Activated CD4-positive, alpha-beta memory T cell treated with anti-CD3 and anti-CD28 coated beads for 36 hours (primary cell): ENCODE measurements at places on chromosomes 2 and 18.

DNA sequence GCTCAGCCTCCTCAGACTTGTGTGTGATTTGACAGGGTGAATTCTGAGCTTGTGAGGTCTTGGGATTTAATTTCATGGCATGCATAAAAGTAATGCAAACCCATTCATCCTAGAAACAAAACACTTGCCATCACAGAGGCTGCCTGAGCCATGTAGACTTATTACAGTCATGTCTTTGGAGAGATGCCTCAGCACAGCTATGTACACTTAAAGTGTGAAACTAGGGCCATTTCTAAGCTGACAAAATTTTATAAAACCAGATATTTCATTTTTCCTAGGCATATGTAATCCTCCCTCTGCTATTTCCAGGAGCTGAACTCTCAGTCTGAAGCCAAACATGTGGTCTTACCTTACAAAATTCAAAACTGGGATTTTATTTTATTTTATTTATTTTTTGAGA is 322.2 kb upstream of the SPHKAP start:
- DNase-seq: no peak

- DNase-seq: no peak
Observed at GRCh38 chr18:32261003-32261402, 71.2 kb downstream of the MEP1B start.

DNA sequence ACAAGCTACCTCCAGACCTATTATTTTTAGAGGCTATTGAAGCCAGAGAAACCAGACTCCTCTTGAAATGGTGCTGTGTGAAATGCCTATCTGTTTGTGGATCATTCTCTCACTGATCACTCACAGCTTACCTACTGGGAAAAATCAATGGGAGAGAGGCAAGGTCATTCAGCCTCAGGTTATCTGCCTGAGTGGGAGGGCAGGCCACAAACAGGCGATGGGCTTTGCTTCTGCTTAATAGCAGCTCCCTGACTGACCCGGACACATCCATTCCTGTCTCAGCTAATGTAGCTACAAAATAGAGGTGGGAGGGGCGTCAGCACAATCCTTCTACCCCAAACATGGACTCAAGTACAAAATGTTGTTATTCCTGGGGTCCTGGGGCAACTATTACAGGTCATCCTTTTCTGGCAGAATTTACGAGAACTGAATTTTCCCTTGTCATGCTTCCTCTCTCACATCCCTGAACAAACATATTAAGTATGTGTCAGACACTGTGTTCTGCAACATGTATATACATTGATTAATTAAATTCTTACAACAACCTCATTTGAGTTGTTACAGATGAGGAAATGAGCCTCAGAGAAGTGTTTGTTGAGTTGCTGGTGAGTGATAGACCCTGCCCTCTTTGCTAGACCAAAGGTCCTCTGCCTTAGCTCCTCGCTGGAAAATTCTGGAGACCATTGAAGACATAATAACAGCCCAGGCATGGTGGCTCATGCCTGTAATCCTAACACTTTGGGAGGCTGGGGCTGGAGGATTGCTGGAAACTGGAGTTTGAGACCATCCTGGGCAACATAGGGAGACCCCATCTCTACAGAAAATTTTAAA is 60.5 kb downstream of the CDK15 start:
- no peak for DNase-seq

- DNase-seq: no peak
Observed at GRCh38 chr18:54003195-54003594, 221.3 kb downstream of the MBD2 start.

DNA sequence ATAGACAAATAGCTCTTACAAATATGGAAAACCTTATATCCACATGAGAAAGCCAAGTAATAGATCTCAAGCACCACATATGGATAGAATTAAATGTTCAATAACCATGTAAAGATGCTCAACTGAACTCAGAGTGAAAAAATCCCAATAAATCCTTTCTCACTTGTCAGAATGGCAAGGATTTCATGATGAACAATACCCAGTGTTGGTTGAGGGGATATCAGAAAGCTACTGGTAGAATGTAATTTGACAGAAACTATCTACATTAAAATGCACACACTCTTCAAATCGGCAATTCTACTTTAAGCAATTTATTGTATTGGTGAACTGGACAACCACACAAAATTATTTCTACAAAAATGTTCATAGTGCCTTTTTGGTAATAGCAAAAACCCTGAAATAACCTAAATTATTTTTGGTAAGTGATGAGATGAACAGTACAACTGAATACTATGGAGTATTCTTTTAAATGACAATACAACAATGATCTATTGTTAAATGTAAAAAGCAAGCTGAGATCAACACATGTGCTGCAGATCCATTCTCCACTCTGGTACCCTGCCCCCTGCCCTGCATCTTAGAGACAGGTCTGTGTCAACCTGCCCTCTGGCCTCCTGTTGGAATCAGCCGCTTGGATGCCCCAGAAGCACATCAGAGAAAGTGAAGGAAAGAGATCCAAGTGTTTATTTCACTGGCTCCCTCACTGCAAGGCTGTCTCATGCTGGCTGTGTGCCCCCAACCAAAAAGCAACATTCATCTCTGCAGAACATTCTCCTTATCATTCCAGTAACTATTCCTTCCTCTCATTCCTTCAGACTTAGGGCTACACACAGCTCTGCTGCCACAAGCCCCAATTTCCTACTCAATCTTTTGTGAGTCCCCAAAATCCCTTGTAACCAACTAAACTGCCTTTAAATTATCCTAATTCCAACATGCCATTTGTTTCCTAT is 442.5 kb downstream of the LRATD1 start:
- DNase-seq: no peak

DNA sequence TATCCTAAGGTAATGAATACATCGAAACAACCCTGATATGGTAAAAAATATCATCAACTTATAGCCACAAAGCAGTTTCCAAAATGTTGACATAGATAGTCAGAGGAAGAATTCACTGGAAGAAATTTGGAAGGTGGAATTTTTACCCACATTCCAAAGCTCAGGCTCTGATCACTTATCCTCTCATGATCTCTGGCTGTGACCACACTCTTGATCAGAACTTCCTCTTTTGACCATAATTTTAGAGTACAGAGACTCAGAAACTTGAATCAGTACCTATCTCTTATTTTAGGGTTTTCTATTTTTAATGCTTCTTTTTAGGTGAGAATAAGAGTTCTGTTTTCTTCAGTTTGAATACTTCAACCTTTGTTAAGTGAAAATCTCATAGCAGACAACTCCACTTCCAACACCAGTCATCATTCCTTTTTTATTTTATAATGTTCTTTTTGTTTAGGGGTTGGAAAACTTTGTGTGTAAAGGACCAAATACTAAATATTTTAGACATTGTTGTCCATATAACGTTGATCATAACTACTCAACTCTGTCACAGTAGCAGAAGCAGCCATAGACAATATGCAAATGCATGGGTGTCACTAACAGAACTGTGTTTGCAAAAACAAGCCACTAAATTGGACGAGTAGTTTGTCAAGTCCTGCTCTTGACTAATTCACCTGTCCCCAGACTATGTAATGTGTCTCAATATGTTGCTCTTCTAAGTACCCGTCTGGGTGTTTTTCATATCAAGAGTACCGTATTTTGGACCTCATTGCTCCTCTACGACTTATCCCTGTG is 891.6 kb upstream of the CRIM1 start:
- DNase-seq: no peak

GRCh38 chr2:54927085-54927750 is 123.0 kb downstream of the RTN4 start:
- no peak for DNase-seq
